ENCODE measurements at places on chromosomes 11 and 22. TPM values are rescaled to one million over a fixed set of nuclear protein-coding genes. Genes with fewer than 3 reads are reported as not detected.
A peak's percentile ranks its signal among the peaks of the same experiment; 100 is the strongest.

Gene SCN4B
- total RNA-seq: 0.18 TPM

Gene ARL14EP
- total RNA-seq: 28.1 TPM

Gene MS4A6E
- total RNA-seq: not detected

DNA sequence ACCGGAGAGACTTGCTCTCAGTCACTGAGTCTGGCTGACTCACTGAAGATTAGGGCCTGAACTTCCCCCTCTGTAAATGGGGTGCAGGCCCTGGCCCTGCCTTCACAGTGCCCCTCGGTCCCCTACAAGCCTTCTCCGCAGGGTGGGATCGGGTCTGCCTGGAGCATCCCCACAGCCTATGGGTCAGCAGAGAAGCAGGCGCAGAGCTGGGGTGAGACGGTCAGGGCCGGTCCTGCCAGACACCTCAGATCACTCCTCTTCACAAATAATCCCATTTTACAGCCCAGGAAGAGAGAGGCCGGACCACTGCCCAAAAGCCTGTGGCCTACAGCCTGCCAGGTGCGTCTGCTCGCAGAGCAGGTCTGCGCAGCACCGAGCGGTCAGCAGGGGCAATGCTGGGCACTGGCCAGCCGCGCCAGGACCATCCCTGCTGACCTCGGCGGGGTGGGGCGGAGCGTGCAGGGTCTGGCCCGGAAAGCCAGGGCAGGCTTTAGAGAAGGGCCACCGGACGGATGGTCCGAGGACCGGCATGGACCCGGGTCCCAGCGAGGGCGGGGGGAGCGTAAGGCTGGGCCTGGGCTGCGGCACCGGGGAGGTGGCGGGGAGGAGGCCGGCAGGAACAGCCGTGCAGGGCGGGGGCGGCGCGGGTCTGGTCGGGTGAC lies 522 bp upstream of the SEPTIN5 start:
- no peak for DNase-seq
- H3K27ac ChIP-seq: no peak overlapping the region
- H3K4me3 ChIP-seq: peak overlapping the region; percentile 85
- H3K36me3 ChIP-seq: no peaks in the 10 kb centered on the region
- H3K4me1 ChIP-seq: peaks cover 15% of the 10 kb centered on the region
- H3K27me3 ChIP-seq: peaks cover 32% of the 10 kb centered on the region

- no peaks in the 10 kb centered on the region for H3K36me3 ChIP-seq
- no peaks in the 10 kb centered on the region for H3K4me1 ChIP-seq
- H3K27ac ChIP-seq: no peak overlapping the region
- H3K4me3 ChIP-seq: no peak overlapping the region
- peaks cover 60% of the 10 kb centered on the region for H3K27me3 ChIP-seq
Measured at GRCh38 chr11:128872594-128872993, 5.5 kb upstream of the KCNJ1 start.

DNA sequence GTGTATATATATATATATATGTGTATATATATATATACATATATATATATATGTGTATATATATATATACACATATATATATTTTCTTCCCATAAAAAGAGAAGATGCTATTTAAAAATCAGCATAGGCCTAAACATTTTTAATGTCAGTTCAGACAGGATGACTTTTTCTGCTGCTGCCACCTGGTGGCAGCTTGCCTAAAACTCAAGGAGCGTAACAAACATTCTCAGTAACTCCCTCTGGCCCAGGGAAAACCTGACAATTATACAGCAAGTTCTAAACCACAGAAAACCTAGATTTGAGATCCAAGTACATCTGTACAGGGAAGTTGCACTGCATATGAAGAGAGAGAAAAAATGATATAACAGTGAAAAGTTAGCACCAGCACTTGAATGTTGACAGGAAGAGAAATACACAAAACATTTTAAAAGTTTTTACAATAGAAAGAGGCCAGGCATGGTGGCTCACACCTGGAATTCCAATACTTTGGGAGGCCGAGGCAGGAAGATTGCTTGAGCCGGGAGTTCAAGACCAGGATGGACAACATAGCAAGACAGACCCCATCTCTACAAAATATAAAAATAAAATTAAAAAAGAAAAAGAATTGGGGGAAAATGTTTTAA lies 16.6 kb downstream of the OR8A1 start:
- H3K27me3 ChIP-seq: peaks cover 25% of the 10 kb centered on the region
- peak; percentile 66 for DNase-seq
- no peak overlapping the region for H3K4me3 ChIP-seq
- no peaks in the 10 kb centered on the region for H3K4me1 ChIP-seq
- H3K36me3 ChIP-seq: no peaks in the 10 kb centered on the region

DNA sequence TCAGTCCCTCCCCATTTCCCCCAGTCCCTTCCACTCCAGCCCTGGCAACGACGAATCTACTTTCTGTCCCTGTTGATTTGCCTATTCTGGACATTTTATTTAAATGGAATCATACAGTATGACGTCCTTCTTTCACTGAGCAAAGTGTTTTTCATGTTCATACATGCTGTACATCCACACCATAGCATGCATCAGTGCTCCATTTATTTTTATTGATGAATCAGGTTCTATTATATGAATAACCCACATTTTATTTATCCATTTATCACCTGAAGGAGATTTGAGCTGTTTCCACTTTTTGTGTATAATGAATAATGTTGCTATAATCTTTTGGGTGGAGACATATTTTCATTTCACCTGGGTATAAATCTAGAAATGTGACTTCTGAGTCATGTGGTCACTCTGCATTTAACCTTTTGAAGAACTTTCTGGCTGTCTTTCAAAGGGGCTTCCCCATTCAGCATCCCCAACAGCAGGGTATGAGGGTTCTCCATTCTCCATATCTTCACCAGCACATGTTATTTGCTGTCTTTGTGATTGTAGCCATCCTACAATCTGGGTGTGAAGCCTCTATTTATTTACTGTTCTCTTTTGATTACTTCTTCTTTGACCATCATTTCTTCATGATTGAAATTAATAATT lies 531.7 kb downstream of the ETS1 start:
- H3K4me1 ChIP-seq: peaks cover 10% of the 10 kb centered on the region
- H3K27me3 ChIP-seq: no peaks in the 10 kb centered on the region
- H3K27ac ChIP-seq: no peak overlapping the region
- no peak overlapping the region for H3K4me3 ChIP-seq
- no peak for DNase-seq
- H3K36me3 ChIP-seq: no peaks in the 10 kb centered on the region

DNA sequence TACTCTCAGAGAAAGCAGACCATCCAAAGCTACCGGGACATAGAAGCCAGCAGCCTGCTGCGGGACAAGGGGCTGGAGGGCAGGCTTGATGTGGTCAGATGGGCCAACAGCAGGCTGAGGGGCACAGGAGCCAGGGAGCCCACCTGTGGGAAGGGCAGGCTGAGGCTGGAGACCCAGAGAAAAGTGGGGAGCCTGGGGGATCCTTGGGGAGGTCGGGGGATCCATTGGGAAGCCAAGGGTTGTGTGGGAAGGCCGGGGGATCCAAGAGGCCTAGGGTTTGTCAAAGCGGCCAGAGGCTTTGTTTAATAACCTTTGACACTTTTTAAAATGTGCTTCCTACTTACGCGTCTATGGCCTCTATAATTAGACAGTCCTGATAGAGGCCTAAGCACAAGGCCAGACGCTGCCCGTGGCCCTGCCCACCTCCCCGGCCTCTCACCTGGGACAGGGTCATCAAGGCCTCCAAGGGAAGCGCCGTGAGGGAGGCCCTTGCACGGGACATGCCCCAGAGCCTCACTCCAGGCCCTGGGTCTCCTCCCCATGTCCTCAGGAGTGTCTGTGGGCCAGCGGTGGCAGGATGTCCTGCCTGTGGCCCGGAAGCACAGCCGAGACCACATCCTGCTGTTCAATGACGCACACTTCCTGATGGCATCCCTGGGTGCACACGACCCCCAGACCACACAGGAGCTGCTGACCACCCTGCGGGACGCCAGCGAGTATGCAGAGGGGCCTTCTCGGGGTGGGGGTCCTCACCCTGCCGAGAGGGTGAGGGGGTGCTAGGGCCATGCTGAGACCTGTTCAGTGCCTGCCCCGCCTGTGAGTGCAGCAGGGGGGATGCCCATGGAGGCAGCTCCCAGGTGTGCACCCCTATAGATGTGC lies 8.6 kb upstream of the GTSE1 start:
- DNase-seq: no peak
- peaks cover 60% of the 10 kb centered on the region for H3K36me3 ChIP-seq
- H3K4me3 ChIP-seq: no peak overlapping the region
- H3K27ac ChIP-seq: no peak overlapping the region

DNA sequence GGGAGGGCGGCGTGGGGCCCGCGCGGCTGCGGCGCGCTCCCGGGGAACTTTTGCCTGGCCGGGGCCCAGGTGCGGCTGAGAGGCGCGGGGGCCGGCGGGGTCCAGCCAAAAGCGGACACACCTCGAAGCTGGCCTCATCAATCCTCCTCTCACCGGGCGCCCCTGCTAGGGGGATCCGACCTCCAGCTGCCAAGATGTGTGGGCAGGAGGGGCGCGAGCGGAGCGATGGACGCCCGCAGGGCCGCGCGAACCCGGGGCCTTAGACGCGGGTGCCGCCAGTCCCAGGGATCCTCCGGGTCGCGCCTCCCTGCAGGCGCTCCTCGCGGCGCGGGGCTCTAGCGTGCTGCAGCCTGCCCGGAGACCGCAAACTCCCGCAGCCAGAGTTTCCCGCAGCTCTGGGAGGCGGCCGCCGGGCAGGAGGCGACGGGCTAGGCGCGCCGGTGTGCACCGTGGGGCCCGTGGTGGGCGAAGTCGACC lies 785 bp downstream of the IGSF9B start:
- peaks cover 2% of the 10 kb centered on the region for H3K4me1 ChIP-seq
- no peak overlapping the region for H3K27ac ChIP-seq
- peaks cover 55% of the 10 kb centered on the region for H3K27me3 ChIP-seq
- H3K4me3 ChIP-seq: no peak overlapping the region

DNA sequence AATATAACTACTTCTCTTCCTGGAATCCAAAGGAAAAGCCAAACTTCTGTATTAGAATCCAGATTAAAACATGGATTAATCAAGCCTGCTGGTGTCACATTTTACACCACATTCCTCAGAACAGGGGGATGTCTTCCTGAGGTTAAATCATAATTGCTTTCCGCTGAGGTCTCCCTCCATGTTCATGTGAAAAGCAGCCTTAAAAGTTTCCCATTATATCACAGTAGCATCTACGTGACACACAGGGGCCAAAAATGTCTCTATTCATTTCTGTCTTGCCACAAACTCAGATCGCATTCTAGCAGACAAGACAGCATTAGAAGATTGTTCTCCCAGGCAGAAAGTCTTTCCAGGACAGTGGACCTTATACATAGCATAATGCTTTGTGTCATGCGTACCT lies 788.7 kb downstream of the OPCML start:
- no peaks in the 10 kb centered on the region for H3K27me3 ChIP-seq
- H3K4me3 ChIP-seq: no peak overlapping the region
- H3K27ac ChIP-seq: no peak overlapping the region
- peaks cover 4% of the 10 kb centered on the region for H3K4me1 ChIP-seq

- no peak overlapping the region for H3K4me3 ChIP-seq
- peaks cover 7% of the 10 kb centered on the region for H3K36me3 ChIP-seq
- H3K27ac ChIP-seq: no peak overlapping the region
Measured at GRCh38 chr11:46888636-46889035, 29.7 kb downstream of the LRP4 start.

GRCh38 chr11:117909611-117910382 lies 19.4 kb downstream of the TMPRSS13 start:
- no peaks in the 10 kb centered on the region for H3K36me3 ChIP-seq
- peaks cover 1% of the 10 kb centered on the region for H3K27me3 ChIP-seq
- H3K4me3 ChIP-seq: no peak overlapping the region
- H3K27ac ChIP-seq: no peak overlapping the region

DNA sequence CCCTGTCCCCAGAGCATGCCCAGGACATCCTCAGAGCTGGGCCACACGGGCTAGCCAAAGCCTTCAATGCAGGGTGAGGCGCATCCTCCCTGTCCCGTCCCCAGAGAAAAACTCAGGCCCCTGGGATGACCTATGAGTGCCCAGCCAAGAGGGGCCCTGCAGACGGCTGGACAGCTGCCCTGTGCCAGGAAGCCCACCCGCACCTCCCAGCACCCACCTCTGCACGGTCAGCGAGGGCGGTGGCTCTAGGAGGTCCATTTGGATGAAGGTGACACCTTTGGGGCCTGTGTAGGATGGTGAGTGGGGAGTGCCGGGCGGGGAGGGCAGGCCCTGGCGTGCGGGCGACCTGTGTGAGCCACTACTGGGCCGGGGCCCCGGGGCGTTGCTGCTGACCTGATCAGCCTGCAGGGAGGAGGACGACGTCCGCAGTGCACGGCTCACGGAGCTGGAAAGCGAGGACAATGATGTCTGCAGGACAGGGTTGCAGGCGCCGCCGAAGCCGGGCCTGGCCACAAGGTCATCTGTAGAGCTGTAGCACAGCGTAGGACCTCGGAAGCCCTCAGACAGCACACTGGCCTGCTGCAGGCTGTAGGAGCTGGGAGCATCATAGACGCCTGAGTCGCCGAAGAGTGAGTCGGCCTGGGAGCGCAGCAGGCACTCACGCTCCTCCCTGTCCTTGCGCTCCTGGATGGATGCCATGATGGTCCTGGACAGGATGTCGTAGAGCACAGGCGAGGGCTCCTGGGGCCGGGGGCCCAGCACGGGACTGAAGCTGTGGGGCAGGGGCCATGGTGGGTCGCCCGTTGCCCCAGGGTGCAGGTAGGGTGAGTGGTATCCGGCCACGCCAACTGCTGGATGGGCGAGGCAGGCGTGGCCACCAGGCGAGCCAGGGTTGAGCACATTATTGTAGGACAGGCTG lies 180.5 kb downstream of the IGLL1 start:
- H3K36me3 ChIP-seq: no peaks in the 10 kb centered on the region
- peaks cover 1% of the 10 kb centered on the region for H3K27me3 ChIP-seq
- no peak overlapping the region for H3K4me3 ChIP-seq
- DNase-seq: no peak

DNA sequence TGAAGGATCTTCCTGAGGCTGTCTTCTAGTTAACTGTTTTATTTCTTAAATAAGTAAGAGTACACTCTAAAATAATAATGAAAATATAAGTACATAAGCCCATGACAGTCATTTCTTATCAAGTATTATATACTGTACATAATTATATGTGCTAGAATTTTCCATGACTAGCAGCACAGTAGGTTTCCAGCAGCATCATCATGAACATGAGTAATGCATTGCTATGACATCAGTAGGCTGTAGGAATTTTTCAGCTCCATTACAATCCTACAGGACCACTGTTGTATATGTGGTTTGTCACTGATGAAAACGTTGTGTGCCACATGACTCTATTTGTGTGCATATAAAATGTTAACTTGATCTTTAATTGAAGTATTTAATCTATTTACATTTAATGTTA lies 22.0 kb downstream of the ZNF202 start:
- peaks cover 2% of the 10 kb centered on the region for H3K36me3 ChIP-seq
- no peak overlapping the region for H3K4me3 ChIP-seq
- DNase-seq: peak; percentile 85
- H3K27me3 ChIP-seq: peaks cover 2% of the 10 kb centered on the region
- no peak overlapping the region for H3K27ac ChIP-seq

DNA sequence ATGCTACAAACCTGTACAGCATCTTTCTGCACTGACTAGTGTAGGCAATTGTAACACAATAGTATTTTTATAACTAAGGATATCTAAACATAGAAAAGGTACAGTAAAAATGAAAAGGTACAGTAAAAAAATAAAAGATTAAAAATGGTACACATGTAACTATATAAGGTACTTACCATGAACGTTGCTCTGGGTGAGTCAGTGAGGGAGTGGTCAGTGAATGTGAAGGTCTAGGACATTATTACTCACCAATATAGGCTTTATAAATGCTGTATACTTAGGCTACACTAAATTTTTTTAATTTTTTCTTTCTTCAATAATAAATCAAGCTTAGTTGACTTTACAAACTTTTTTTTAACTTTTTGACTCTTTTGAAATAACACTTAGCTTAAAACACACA lies 59.9 kb downstream of the EIF3M start:
- no peak overlapping the region for H3K4me3 ChIP-seq
- H3K27ac ChIP-seq: no peak overlapping the region
- peaks cover 2% of the 10 kb centered on the region for H3K27me3 ChIP-seq
